Adrenal gland (tissue), 19 donors: ENCODE measurements at places on chromosomes 5 and 9. TPM values are rescaled to one million over a fixed set of nuclear protein-coding genes. Genes with fewer than 3 reads are reported as not detected.

DNA sequence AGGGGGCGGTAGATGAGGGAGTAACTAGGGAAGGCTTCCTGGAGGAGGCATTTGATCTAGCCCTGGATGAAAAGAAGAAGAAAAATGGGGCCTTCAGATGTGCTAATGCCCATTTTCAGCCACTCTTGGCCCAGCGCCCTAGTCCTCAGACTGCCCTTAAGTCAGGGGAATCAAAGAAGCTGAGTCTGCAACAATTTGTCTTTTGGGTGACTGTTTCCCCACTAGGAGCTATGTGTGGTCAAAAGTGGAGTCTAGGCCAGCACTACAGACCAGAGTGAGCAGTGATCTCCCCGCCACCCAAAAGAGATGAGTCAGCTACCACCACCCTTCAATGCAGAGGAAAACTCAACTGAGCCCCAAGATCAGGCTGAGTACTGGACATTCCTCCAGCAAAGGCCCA lies 542.1 kb downstream of the BNC2 start:
- H3K4me1 ChIP-seq: no peaks in the 10 kb centered on the region
- H3K4me3 ChIP-seq: no peak overlapping the region
- no peak overlapping the region for H3K27ac ChIP-seq
- H3K36me3 ChIP-seq: no peaks in the 10 kb centered on the region
- H3K27me3 ChIP-seq: no peaks in the 10 kb centered on the region

DNA sequence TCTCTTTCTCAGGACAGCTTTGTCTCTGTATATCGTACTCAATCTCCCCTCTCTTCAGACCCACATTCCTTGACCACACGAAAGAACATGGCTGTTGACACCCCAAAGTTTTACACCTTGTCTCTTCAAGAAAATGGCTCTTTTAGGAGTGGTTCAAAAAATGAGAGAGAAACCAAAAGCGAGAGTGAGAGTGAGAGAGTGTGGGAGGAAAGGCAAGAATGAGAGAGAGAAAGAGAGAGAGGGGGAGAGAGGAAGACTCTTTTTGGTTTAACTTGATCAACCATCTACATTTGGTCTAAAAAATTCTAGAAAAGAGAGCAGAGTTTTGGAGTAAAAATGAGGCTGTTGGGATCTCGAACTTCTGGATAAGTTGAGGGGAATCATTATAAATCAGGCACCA lies 581.8 kb upstream of the WWC1 start:
- no peak overlapping the region for H3K27ac ChIP-seq
- no peak for DNase-seq
- H3K36me3 ChIP-seq: no peaks in the 10 kb centered on the region
- H3K27me3 ChIP-seq: no peaks in the 10 kb centered on the region
- no peak overlapping the region for H3K4me3 ChIP-seq

DNA sequence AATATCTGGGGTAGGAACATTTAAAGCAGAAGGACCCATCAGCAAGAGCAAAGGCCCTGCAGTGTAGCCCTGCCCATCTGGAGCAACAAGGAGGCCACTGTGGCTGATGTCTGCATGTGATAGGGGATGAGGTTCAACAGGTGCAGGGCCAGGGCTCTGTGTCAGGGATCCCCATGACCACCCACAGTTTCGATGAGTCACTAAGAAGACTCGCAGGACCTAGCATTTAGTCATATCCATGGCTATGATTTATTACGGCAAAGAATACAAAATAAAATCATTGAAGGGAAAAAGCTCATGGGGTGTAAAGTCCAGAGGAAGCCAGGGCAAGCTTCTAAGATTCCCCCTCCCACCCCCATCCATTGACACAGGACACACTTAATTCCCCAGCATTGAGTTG lies 188.6 kb downstream of the ADGRV1 start:
- no peak overlapping the region for H3K27ac ChIP-seq
- no peak for DNase-seq

The ARHGEF28 gene
- total RNA-seq: 39.4 TPM

The SPATA31D3 gene
- total RNA-seq: not detected

- peaks cover 36% of the 10 kb centered on the region for H3K4me1 ChIP-seq
- no peak overlapping the region for H3K4me3 ChIP-seq
- no peaks in the 10 kb centered on the region for H3K36me3 ChIP-seq
These were observed 70.0 kb downstream of the LMNB1 start for GRCh38 chr5:126846744-126847455.

GRCh38 chr5:176810687-176811501 lies 535 bp downstream of the UNC5A start:
- no peak overlapping the region for H3K4me3 ChIP-seq
- DNase-seq: no peak
- no peak overlapping the region for H3K27ac ChIP-seq

- H3K4me3 ChIP-seq: no peak overlapping the region
- H3K27ac ChIP-seq: no peak overlapping the region
- no peaks in the 10 kb centered on the region for H3K36me3 ChIP-seq
These were observed 674 bp upstream of the TNFSF15 start for GRCh38 chr9:114806526-114806900.

DNA sequence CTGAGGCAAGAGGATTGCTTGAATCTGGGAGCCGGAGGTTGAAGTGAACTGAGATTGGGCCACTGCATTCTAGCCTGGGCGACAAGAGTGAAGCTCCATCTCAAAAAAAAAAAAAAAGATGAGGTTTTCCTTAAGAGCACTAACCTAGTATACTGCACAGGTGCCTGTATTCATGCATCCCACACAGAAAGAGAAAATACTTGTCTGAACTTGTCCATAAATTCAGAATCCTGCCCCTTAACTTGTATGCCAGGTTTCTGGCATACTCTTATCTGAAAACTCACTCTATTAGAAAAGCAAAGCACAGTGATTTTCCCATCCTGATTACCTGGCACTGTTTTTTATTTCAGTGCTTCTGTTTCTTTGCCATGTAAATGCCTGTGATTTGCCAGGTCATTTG lies 125.3 kb upstream of the CDKN2B start:
- H3K36me3 ChIP-seq: no peaks in the 10 kb centered on the region
- no peaks in the 10 kb centered on the region for H3K27me3 ChIP-seq
- DNase-seq: no peak

DNA sequence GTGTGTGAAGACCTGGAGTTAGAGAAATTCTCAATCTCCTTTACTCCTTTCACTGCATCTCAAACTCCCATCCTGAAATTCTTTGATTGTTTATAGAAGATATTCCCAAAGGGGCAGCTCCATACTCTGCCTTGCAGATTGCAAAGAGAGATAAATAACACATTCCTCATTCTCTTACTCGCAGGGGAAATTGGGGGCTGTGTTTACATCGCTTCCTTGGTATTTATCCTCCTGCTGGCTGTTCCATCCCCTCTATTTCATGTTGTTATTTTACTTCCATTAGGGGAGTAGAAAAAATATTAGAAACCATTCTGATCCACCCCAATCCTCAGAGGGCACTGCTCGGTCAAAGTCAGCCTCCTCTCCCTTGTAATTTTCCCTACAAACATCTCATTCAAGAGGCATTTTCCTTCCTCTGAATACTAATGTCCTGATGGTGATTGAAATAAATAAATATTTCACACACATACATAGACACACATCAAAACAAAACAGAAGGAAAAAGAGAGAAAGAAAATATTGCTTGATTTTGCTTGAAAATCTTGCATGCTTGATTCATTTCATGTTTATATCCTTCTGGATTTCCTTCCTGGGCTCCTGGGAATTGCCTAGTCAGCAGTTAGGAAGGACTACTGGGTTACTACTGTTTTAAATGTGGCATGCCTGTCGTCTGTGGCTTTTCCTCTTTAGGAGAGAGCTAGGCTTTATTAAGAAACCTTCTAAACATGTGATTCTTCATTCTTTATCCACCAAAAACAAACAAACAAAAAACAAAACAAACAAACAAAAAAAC lies 420.1 kb upstream of the PAPPA start:
- DNase-seq: no peak
- no peaks in the 10 kb centered on the region for H3K27me3 ChIP-seq
- H3K4me3 ChIP-seq: no peak overlapping the region
- H3K4me1 ChIP-seq: no peaks in the 10 kb centered on the region
- no peaks in the 10 kb centered on the region for H3K36me3 ChIP-seq

DNA sequence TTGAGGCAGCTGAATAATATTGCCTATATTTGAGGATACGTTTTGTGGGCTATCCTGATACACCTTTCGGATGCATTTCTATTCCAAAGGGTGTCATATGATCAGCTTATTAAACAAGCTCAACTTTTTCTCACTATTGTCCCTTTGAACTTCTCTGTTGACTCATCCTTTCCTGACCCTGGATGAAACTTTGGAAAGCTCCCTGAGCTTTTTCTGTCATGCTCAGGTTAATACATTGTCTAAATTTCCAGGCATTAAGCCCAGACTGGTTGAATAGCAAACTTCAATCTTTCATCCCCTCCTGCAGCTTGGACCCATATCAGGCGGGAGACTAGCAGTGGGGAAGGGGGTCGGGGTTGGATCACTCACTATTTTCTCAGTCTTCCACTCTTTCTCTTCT lies 104.9 kb upstream of the PTPN3 start:
- no peaks in the 10 kb centered on the region for H3K36me3 ChIP-seq
- no peaks in the 10 kb centered on the region for H3K27me3 ChIP-seq
- no peaks in the 10 kb centered on the region for H3K4me1 ChIP-seq
- no peak overlapping the region for H3K27ac ChIP-seq

The S100Z gene
- 0.78 TPM for total RNA-seq

GRCh38 chr5:172870291-172870714 lies 36.3 kb downstream of the ERGIC1 start:
- peak overlapping the region; percentile 86 for H3K27ac ChIP-seq
- peaks cover 91% of the 10 kb centered on the region for H3K4me1 ChIP-seq
- peak; percentile 82 for DNase-seq

The IL33 gene
- 23.7 TPM for total RNA-seq

The TMEM232 gene
- total RNA-seq: 6.1 TPM

DNA sequence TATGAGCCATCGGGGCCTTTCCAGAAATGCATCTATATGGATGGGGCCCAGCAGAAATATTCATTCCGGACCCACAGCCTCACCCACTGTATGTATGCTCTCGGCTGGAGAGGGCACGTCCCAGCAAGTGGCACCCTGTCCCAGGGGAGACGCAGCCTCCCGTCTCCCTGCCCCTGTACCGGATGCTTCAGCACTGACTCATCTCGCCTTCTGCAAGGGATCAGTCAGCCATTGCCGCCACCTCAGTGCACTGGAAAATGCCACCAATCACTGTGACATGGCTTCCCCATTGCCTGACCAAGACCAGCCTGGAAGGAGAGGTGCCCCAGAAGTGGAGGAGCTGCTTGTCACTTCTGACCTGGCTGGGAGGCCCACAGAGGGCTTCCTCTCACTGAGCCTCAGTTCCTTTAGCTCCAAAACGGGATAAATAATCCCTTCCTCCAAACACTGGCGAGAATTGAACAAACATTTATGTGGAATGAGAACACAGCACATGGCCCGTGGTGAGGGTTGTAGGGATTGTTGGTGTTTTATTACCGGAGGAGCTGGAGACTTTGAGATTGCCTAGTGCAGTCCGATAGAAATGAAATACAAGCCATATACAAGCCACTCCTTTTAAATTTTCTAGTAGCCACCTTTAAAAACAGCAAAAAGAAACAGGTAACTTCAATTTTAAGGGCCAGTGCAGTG lies 43.9 kb upstream of the ORM1 start:
- H3K27ac ChIP-seq: no peak overlapping the region
- no peaks in the 10 kb centered on the region for H3K4me1 ChIP-seq
- DNase-seq: no peak
- no peaks in the 10 kb centered on the region for H3K36me3 ChIP-seq
- no peak overlapping the region for H3K4me3 ChIP-seq
- no peaks in the 10 kb centered on the region for H3K27me3 ChIP-seq

DNA sequence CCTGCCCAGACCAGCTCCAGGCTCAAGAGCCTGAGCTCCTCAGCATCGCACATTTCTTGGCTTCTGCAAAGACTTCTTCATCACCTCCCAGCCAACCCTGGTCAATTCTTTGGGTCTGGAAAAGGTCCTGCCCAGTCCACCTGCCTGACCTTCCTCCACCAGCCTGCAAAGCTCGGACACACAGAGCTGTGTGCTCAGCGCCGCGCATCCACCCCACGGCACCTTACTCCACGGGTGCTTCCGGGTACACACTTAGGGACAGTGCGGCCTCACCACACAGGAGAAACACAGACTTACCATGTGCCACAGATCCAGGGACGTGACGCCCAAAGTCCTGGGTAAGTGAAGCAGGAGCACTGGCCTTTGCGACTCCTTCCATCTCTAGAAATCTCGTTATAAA lies 97.3 kb downstream of the KCNT1 start:
- H3K27ac ChIP-seq: no peak overlapping the region
- H3K27me3 ChIP-seq: no peaks in the 10 kb centered on the region
- no peaks in the 10 kb centered on the region for H3K4me1 ChIP-seq
- H3K36me3 ChIP-seq: no peaks in the 10 kb centered on the region
- no peak for DNase-seq
- H3K4me3 ChIP-seq: no peak overlapping the region

DNA sequence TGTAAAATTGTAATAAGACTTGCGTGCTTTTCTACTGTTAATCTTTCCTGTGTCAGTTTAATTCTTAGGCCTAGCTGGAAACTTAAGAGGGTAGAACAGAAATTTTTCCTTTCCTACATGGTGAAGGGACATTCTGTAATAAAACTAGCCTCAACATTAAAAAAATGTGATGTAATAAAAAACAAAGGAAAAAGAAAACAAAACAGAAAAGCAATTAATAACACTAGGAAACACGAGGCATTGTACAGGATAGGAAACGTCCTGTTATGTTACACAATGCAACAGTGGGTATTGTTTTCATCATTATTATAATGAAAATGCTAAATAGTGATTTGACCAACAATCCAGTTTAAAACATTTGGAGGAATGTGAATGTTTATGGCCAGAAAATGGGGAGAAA lies 47.8 kb downstream of the FXN start:
- no peaks in the 10 kb centered on the region for H3K27me3 ChIP-seq
- H3K27ac ChIP-seq: no peak overlapping the region
- no peaks in the 10 kb centered on the region for H3K36me3 ChIP-seq
- no peak for DNase-seq
- H3K4me3 ChIP-seq: no peak overlapping the region

GRCh38 chr5:16482891-16483290 lies 17.3 kb upstream of the ZNF622 start:
- H3K4me1 ChIP-seq: no peaks in the 10 kb centered on the region
- no peaks in the 10 kb centered on the region for H3K36me3 ChIP-seq
- no peak overlapping the region for H3K27ac ChIP-seq
- no peaks in the 10 kb centered on the region for H3K27me3 ChIP-seq
